ENCODE measurements at places on chromosomes 2 and 18.

GRCh38 chr2:38835990-38836389 is 39.7 kb downstream of the DHX57 start:
- no peak for DNase-seq

DNA sequence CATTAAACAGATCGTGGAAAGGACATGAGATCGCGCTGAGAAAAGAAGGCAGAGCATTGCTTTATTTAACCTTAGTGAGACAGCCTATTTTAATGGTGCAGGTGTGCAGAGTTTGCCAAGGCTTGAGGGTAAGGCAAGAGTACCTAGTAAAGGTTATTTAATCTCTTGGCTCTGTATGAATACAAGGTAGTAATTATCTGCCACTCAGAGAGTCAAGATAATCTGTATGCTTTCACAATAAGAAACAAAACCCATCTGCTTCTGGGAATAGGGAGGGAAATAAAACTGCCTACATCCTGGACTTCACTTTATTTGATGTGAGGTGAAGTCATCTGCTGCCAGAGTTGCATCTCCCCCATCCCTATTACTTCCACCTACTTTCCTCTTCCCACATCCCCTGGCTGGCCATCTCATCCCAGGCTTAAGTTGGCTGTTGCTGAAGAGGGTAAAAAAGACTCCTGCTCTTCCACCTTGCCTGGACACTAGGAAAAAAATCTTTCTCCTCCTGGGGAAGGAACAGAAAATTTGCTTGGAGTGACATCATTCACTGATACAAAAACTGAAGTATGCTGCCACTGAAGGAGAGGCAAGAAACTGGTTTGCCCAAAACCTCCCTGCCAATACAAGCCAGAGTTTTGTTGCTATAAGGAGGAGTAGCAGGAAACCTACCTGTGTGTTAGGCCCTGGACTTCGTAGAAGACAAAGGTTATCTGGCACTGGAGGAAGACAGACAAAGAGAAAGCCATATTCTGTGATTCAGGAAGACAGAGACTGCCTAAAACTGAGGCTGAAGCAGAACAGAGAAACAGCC is 35.8 kb upstream of the ARHGAP25 start:
- DNase-seq, result no peak

DNA sequence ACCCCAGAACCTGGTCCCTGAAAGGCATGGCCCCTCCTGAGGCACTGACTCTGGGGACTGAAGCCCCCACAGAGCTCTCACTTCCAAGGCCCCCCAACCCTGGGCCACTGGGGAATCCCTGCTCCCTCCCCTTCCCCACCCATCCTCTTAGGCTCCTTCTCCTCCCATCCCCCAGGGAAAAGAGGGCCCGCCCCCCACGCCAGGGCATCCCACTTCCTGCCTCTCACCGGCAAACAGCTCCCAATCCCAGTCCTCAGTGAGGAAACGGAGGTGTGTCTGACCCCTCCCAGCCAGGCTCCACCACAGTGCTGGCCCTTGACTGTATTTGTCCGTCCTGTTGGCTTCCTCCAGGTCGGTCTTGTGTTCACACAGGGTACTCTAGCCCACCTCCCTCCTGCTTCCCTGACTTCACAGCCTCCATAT is 35.0 kb upstream of the PTMA start:
- DNase-seq, result no peak

DNA sequence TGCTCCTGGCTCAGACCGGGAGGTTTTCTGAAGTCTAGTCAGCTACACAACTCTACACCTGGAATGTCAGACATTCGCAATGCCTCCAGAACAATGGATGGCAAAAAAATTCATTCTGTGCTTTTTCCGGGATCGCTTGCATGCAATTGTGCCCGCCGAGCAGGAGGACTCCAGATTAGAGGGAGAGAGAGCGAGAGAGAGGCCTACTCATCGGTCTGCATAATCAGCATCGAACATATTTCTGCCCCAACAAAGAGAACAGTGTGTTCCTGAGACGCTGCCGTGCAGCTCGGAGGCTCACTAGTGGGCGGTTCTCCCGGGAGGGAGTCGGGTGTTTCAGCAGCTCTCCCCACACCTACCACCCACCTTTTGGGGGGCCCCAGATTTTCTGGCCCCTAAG is 117.1 kb downstream of the KLHL29 start:
- DNase-seq, result no peak

DNA sequence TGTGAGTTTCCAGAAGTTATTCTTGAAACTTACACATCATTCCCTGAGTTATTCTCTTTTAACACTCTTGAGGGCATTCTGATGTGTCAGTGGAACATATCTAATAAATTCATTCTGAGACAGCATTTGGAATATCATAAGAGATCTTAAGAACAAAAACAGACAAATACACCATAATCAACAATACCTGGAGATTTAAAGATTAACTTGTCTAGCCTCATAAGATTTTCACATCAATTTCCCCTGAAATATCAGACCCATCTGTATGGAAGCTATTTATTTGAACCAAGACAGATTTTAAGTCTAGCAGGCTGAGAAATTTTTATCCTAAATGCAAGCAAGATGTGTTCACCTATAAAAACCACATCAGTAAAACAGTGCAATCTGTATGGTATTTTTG is 181.6 kb downstream of the NYAP2 start:
- no peak for DNase-seq

DNA sequence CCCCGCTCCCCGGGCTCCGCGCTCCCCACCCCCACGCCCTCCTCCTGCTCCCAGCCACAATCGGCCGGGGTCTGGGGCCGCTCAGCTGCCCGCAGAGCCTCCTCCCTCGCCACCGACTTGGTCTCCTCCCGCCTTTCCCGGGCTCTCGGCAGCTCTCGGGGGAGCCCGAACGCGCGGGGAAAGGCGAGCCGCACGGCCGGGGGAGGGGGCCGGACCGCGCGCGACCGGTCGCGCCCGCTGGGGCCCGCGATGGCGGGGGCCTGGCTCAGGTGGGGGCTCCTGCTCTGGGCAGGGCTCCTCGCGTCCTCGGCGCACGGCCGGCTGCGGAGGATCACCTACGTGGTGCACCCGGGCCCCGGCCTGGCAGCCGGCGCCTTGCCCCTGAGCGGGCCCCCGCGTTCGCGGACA is 327 bp downstream of the LTBP1 start:
- no peak for DNase-seq

DNA sequence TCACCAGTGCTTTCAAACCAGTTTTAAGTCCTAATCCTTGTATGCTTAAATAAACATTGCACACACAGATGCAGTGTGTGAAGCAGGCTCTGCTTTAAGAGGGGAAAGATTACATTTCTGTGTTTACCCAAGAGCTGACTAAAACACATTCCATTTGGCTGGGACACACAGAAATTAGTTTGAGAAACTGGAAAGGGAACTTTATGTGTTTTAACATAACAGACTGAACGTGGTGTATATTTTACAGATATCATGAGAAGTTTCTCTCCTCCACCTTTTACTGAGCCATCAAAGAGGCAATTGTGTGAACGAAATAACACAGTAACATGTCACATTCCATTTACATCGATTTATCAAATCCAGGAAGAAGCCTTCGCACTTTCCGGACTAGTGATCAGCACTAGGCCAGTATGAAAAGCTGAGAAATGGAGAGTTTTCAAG is 121.8 kb downstream of the MAIP1 start:
- DNase-seq, result no peak

DNA sequence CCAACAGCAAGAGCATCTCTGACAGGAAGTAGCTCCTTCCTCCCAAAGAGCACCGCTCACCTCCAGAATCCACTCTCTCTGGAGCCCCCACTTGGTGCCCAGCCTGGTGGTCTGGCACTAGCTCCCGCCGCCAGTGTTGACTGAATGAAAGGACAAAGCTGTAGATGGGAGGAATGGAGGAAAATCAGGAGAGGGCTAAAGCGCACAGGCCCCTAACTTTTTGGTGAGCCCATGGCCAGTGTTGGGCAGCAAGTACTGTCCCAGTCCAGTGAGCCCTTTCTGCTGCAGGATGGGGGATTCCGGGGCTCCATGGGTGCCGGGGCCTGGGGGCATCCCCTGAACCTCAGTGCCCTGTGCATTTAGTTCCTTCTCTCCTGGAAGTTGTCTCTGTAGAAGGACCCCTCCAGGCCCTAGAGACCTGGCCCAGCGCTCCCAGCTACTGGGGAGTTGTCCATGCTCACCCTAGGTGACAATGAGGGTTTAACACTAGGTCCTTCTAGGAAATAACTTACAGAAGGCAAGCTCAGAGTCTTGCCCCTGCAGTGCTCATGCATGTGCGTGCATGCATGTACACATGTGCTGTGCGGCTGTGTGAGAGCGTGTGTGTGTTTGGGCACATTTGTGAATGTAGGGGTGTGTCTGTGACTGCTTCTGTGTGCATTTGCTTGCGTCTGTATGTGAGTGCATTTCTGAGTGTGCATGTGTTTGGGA is 33.6 kb downstream of the GLI2 start:
- no peak for DNase-seq

- no peak for DNase-seq
Measured at GRCh38 chr2:231696004-231696367, 12.3 kb upstream of the PTMA start.
